ENCODE measurements at places on chromosomes 2 and 18. TPM values are rescaled to one million over a fixed set of nuclear protein-coding genes. Genes with fewer than 3 reads are reported as not detected.
A peak's percentile ranks its signal among the peaks of the same experiment; 100 is the strongest.

GRCh38 chr2:136286423-136286822, 168.5 kb upstream of the CXCR4 start:
- no peak for DNase-seq

- DNase-seq: no peak
Measured at GRCh38 chr2:201768918-201769317, 11.8 kb downstream of the ALS2 start.

CCDC85A gene
- not detected for total RNA-seq

DNA sequence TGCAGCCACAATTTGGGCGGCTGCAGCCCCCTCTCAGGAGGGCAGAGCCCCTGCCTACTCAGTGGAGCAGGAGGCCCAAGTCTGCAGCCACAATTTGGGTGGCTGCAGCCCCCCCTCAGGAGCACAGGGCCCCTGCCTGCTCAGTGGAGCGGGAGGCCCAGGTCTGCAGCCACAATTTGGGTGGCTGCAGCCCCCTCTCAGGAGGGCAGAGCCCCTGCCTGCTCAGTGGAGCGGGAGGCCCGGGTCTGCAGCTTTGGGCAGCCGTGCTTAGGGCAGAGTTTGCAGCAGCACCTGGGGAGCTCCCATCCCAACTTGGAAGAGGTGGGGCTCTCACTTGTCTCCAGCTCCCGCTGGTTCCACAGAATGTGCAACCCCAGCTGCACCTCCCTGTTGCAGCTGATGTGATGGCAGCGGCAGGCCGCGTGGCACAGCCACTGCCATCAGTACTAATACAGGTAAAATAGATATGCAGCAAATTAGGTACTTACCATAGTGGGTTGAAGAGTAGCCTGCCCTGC, 99.4 kb downstream of the TWIST2 start:
- no peak for DNase-seq

DNA sequence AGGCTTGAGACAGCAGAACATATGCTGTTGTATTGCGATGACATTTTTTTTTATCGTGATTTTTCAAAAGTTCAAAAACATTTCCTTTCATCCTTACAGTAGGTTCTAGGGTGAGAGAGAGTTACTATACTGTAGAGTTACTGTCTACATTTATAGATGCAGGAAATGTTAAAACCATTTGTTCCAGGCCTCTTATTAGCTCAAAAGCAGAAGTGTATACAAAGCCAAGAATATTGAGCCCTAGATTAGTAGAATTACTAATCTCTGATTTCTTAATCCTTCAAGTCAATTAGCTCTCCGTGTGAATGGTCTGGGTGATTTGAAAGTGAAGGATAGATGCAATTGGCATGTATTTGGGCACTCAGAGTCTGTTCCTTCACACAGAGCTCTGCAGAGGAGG, 73.1 kb downstream of the MAPRE2 start:
- no peak for DNase-seq

SCN1A gene
- total RNA-seq: not detected

RNU2-63P gene
- total RNA-seq: 22.2 TPM

DNA sequence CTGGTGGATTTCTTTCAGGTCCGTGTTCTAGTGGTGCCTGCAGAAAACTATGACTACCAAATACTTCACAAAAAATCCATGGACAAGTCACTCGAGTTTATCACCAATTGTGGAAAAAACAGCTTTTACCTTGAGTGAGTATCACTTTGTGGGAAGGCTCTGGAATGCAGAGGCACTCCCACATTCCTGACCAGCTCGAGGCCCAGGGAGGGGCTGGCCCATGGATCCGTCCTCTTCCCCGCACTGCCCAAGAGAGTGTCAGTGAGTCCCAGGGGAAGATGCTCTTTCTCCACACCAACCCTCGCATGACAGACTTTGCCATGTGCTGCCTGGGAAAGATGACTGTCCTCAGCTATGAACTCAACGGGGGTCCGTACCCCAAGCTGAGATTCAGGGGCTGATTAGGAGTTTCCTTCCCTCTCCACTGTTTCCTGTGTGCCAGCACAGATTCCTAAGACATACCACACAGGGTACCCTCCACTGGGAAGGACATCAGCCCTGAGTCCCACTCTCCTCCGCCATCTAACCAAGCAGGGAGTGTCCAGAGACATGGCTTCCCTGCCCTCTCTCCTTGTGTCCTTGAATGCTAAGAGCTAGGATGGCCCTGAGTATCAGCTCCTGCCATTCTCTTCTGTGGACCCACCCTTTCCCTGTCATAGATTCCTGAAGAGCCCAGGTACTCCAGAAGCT, 155.9 kb downstream of the LAMA3 start:
- no peak for DNase-seq

IER3IP1 gene
- 13.3 TPM for total RNA-seq

ST8SIA5 gene
- total RNA-seq: 0.09 TPM

DNA sequence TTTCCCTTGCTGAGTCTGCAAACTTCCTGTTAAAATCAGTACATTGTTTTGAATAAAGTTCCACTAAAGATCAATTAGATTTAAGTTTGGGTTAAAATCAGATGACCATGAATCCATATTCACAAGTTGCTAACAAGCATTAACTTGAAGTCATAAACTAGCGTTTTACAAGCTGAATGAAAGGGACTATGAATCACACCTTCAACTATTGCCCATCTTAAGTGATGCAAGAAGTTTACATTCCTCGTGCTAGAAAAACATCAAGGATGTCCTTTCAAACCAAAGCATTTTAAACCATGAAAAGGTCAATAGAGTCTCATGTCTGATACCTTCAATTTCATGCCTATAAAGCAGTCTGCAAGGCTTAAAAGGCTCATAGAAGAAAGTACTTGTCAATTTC, 257.2 kb upstream of the SYT4 start:
- DNase-seq: no peak

GRCh38 chr18:80238651-80239260, 8.6 kb downstream of the PARD6G start:
- no peak for DNase-seq

LOXHD1 gene
- 0.07 TPM for total RNA-seq

FIGN gene
- total RNA-seq: not detected

DNA sequence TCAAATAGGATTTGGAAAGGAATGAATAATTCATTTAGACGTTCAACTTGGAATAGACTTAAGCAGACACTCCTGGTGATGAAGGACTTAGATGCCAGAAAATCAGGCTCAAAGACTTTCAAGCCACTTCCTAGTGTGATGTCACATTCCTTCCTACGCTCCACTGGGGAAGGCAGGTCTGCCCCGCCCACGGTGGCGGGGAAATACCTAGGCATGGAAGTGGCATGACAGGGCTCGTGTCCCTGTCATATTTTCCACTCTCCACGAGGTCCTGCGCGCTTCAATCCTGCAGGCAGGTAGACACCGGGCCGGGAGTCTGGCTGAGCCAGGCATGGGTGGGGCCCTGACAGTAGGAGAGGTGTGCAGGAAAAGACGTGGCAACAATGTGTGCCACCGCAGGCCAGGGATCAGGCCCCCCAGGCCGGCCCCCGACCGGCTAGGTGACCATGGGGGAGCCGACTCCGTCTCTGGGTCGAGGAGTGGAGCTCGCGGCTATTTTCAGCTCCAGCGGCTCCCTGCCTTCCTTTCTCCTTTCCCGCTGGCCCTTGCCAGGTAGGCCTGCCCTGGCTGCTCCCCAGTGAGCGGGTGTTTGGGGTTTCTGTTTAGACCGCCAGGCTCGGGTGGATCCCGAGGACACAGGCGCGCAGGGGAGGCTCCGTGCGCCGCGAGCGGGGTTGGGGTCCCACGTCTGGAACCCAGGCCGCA, at the start of gene IL1RL2:
IL1RL2 (plus strand) TSS at position 233 of the 705 bp plus-strand sequence. CDS start 845 bp downstream, outside the sequence.
- DNase-seq: no peak

- DNase-seq: no peak
Measured at GRCh38 chr2:218005028-218005427, 2.2 kb upstream of the TNS1 start.

DNA sequence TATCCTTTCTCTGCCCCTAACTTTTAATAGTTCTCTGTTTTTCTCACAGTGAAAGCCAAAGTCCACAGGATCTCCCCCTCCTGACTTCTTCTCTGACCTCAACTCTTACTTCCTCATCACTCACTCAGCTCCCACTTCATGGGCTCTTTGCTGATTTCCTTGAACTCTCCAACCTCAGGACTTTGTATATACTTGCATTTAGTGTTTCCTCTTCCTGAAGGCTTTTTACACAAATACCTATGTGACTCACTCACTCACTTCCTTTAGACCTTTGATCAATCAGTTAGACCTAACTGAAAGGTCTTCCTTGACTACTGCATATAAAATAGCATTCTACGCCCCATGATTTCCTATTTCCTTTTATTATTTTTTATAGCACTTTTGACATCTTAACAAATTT, 233.1 kb upstream of the MEX3C start:
- no peak for DNase-seq

DNA sequence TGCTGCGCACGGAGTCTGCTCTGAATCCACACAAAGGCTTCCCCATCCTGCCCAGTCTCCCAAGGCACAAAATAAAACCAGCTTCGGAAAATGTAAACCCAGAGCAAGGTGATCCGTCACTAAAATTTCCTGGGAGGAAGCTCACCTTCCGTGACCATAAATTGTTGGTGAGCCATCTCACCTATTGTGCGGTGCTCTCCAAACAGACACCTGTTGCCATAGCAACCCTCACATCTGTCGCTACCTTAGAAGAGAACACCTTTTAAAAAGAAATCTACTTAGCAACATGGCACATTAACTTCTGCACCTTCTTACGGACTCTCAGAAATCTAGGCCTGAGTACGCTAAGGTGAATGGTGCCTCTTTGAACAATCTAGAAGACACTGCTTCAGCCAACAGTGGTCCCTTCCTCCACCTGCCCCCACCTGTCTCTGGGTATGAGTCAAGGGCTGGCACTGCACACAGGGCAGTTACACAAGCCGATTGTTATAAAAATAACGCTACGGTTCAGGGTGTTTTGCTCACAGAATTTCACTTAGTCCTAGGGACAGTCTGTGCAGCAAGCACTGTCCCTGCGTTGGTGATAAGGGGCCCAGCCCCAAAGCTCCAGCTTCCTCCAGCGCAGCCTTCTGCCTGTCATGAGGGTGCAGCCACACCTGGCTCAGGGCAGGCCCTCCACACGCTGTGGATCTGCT, 114.9 kb upstream of the ID2 start:
- no peak for DNase-seq

PLCL1 gene
- 2.8 TPM for total RNA-seq

- DNase-seq: no peak
Measured at GRCh38 chr2:5976531-5977065, 284.4 kb downstream of the SOX11 start.

DNA sequence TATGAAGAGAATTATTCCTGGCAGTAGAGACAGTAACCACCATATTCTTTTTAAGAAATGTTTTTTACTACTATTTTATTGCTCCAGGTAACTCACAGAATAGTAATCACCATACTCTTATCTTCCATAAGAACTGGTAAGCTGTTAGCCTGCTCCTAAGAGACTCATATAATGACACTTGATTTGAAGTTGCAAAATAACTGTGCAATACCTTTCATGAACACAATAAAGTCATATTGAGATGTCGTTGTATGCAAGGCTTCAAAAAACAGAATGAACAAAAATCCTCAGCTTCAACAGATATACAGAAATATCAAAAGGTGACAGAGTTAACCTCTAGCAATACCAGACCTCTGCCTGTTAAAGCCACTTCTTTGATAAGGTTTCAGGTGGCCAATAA, 360.1 kb downstream of the NBAS start:
- DNase-seq: no peak

CROCC2 gene
- total RNA-seq: not detected

DNA sequence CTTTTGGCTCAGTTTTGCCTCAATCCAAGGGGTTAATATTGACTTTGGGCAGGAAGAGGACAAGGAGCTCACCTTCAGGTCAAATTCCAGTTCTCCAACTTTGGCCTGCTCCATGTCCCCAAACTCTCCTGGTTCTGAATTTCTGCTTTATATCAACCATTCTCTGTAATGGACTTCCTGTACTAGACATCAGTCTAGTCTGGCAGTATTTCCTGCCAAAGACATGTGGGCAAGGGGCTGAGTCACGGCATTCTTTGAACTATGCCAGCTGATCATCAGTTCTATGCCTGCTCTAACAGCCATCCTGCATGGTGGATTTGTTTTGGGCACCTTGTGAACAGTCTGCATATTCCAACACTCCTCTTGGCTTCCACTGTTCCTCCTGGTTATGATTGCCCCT, 199.4 kb downstream of the ZEB2 start:
- peak; percentile 59 for DNase-seq

DNA sequence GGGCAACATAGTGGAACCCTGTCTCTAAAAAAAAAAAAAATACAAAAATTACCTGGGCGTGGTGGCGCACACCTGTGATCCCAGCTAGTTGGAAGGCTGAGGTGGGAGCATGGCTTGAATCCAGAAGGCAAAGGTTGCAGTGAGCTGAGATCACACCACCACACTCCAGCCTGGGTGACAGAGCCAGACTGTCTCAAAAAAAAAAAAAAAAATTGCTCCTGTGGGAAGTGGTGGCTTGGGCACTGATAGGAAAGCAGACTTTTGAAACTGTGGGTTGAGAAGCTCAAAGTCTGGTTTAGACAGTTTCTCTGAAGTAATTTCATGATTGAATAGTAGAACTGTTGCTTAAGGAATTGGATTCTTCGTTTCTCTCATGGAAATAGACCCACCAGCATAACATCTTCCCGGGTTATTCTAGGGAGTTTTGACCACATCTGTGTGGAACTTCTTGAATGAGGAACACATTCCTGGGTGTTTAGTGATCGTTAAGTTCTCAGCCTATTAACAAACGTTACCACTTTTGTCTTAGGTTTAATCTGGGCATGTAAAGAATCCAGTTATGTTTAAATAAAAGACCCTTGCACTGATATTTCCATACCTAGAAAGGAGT, 33.5 kb downstream of the GRHL1 start:
- no peak for DNase-seq

DNA sequence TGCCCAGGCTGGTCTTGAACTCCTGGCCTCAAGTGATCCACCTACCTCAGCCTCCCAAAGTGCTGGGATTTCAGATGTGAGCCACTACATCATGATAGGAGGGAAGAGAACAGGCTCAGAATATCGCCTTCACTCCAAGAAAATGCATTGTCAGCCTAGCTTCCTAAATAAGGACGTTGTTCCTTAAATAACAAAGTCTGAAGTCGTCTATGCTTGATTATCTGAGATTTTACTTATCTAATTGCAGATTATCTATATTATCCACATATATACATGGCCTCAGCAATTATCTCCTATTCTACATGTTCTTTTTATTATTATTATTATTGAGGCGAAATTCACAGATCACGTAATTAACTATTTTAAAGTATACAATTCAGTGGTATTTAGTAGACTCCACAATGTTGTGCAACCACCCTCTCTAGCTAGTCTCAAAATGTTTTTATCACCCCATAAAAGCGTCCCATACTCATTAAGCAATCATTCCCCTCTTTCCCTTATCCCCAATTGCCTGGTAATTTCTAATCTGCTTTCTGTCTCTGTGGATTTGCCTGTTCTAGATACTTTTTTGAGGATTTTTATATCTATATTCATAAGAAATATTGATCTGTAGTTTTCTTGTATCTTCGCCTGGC, 95.1 kb upstream of the RFX8 start:
- no peak for DNase-seq

GRCh38 chr2:204574486-204574885, 29.2 kb downstream of the PARD3B start:
- no peak for DNase-seq

- DNase-seq: no peak
Measured at GRCh38 chr2:169081551-169081950, 12.2 kb downstream of the DHRS9 start.

CYRIA gene
- 2.3 TPM for total RNA-seq

HOXD10 gene
- not detected for total RNA-seq

All from activated T-cell treated with anti-CD3 and anti-CD28 coated beads, Interleukin-2, amount 50 U/mL, for 72 hours (primary cell).